Astrocyte of the cerebellum (primary cell): ENCODE measurements at places on chromosomes 13 and 19.

DNA sequence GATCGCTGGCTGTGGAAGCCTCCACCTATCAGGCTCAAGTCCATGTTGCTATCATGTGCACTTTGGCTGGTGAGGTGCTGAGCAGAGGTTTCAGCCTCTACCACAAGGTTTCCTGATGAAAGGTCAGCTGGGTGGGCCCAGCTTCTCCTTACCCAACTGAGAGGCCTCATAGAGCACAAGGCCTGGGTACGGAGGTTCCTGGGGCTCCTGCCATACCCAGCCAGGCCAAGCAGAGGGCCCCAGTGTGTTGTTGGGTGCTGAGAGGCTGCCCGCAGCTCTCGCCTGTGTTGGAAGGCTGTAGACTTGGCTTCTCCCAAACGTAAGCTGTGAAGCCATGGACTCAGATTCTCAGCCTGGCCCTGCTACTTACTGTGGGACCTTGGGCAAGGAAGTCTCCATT is 28.2 kb downstream of the ACTN4 start:
- DNase-seq: no peak

- no peak for DNase-seq
Measured at GRCh38 chr19:7861619-7862412, 12.4 kb downstream of the PRR36 start.

DNA sequence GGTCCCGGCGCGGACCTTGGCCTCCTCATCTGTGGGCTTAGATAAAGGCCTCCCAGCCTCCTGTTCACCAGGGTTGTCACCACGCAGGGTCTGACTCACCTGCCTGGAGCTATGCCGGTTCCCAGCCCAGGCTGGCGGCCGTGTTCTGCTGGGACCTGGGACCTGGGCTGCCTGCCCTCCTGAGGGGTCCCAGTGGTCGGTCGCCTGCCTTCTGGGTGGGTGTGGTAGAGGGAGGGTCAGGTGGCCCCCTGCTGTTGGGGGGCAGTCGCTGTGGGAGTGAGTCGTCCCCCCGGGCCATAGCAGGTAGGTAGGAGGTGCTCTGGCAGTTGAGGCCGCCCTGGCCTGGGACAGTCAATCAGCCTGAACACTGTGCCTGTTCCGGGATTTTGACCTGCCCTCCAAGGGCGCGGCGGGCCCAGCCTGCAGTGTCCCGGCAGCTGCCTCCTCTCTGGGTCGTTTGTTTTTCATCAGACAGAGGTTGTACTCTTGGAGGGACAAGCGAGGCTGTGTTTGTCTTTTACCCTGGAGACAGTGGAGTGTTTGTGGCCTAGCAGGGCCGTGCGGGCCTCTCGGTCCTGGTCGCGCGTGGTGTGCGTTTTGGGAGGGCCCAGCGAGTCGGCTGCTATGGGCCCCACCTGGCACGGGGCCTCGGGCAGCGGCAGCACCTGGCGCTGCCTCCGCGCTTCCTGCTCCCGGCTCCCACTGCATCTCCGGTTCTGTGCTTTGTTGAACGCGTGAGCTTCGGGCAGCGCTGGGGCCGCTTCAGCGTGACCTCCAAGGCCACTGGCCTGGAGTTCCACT is 2.6 kb downstream of the ADAT3 start:
- DNase-seq: no peak

DNA sequence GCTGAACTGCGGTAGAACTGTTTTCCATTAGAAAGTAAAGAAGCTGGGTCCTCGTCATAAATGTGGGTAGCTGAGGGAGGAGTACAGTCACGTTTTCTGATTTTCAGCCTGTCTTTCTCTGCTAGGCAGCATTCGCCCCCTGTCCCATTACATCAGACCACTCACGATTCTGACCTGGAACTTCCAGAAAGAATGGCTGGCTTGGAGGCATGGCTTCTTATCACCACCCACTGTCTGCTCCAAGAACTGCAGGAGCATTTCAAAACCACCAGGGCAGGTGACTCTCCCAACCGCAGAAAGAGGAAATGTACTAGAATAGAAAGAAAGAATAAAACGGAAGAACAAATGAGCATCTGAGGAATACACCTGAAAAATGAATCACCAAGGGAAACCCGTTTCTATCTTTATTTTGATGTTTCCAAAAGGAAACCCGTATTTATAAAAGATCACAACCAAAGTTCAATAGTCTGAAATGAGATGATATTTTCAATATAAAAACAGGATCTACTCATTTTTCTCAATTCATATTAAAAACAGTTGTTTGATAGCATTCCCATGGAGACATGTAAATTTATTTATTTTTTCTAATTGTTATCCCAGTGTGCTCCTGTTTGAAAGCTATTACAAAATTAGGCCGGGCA is 22.1 kb upstream of the POMP start:
- DNase-seq: peak; percentile 53

DNA sequence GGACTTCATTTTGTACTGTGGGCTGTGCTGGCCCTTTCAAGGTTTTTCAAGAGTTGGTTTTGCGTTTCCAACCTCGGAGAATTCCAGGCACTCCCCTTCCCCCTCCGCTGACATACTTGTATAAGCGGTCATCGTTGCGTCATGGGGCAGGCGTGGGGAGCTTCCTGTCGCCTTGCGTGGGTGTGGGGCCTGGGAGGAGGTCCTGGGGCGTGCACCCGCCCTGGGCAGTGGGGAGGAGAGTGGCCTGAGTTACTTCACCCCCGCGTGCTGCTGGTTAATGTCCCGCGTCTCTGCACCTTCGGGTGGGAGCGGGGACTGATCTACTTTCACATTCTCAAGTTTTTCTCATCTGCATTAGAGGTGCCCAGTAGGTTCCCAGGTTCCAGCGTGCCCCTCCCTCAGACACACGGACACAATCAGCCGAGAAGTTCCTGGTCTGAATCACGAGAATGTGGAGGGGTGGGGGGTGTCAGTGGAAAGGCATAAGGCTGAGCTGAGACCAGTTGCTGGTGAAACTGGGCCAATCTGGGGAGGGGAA is 4.1 kb downstream of the IER2 start:
- peak; percentile 69 for DNase-seq

GRCh38 chr19:33324628-33325027 is 22.3 kb upstream of the CEBPA start:
- DNase-seq: no peak

DNA sequence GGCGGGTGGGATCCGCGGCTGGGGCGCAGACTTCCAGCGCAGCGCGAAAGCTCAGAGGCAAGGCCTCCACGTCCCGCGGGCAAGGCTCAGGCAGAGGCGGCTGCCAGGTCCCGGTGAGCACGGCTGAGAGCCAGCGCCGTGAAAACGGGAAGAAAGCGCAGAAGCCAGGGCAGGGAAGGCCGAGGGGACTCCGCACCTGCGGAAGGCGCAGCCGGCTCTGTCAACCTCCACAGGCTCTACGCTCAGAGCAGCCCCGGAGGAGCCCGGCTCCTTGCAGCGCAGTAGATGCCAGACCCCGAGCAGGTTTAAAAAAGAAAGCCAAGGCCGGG is 131.0 kb downstream of the RNF17 start:
- DNase-seq: no peak

DNA sequence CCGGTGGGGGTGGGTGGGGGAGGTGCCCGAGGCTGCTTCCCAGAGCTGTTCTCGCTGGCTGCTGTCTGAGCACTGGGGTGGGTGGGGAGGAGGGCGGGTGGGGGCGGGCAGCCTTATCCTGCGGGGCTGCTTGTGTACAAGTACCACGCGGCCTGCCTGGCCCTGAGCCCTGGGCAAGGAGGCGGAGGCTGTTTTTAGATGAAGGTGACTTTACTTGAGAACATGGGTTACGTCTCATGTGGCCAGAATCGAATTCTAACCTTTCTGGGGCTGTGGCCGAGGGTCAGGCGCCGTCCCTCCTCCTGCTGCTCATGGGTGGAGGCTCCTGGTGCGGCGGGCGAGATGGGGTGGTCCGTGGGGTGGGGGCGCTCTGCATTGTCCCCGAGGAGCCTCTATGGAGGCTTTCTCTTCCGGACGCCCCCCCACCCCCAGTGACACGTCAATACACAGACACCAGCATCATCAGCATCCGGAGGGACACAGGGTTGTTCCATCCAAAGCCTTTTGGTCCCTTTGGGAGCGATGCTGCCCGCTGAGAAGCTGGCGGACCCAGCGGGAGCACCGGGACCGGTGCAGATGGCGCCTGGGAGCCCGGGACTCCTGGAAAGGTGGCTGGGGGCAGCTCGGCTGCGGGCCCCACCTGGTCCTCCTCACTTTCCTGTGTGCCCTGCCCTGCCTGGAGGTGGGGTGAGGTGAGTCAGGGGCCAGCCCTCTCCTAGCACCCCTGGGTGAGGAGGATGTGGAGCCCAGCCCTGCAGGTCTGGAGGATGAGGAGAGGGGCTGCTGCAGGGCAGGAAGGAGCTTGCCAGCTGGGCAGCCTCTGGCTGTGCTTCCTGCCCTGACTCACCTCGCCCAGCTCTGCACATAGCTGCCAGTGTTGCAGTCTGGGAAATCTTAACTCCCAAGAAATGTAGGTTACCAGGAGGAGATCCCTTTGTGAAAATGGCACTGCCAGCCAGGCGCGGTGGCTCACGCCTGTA is 3.4 kb downstream of the BSG start:
- no peak for DNase-seq

- no peak for DNase-seq
Measured at GRCh38 chr13:32804673-32805230, 211.5 kb upstream of the KL start.

DNA sequence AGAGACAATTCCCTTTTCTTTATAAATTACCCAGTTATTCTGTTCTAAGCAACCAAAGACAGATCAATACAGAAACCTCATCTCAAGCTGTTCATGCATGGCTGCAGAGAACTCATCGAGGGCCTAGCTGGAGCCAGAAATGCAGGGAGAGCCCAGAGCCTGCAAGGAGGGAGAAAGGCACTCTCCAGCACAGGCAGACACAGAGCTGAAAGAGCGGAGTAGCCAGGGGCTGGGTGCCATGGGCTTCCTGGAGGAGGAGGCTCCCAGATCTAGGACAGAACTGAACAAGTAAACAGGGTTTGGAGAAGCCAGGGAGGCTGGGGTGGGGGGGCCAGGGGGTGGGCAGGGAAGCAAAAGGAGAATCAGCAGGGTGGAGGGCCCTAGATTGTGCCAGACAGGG is 144.2 kb upstream of the ZNF507 start:
- no peak for DNase-seq

- DNase-seq: no peak
Measured at GRCh38 chr13:32468502-32469142, 40.7 kb upstream of the N4BP2L1 start.

DNA sequence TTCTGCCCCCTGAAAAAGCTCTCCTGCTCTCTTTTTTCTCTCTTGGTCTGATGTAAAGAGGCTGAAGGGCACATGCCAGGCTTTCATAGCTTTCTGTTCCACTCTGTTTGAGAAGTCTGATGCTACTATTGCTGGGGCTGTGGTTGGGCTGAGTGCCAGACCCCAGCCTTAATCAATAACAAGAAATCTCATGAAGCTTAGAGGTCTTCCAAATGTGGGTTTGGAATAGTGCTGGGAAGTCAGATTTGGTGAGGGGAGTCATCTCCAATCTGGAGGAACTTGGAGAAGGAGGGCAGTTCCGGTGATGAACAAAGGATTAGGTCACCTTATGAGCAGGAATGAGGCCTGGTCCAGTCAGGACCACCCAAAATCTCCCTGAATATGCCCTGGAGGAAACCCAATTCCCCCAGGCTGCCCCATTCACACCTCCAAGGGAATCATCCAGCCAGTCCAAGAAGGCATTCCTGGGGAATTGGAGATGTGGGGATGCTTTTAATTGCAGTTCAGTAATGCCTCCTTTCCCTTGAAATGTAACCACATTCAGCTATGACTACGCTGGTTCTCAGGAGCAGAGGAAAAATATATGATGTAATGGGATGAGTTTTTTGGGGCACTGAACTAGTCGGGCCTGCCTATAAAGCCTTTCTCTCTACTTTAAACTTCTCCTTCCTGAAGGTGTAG is 102.0 kb downstream of the STARD13 start:
- DNase-seq: no peak

DNA sequence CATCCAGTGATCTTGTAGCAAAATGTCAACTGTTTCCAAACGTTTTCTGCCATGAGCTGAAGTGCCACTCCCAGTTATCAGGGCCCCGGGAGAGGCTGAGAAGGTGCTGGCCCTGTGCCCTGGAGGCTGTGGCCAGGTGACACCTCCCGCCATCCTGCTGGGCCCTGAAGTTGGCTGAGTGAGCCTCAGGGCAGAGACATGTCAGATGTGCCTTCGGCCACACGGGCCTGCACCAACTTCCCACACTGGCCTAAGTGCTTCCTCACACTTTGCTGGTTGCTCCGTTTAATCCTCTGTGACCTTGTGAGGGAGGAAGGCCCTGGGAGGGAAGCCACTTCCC is 4.8 kb downstream of the ADPRHL1 start:
- DNase-seq: no peak

DNA sequence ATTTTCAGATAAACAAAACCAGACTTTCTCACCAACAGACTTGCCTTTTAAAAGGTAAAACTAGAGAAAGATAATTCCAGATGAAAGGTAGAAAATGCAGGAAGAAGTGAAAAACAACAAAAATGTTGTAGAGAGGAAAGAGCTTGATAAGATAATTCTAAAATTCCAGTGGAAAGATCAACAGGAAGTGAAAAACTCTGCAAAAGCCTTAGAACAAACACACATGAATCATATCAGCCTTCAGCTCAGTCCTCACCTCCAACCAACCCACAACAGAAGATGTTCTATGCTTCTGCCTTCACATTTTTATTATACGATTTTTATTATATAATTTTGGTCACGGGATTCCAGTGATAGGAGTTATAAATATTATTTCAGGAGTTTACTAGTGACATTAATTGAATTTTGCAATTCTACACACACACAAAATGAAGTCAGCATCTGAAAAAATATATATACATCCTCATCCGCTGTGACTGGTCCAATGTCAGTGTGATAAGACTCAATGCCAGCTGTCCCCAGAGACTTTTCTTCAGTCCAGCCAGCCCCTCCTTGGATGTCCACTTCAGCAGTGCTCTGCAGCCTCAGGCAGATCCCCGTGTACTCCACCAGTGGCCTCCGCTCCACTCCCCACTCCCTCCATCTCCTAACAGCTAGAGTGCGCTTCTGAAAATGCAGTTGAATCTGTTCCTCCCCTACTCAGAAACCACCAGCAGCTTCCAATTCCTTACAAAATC is 57.9 kb downstream of the GADD45B start:
- no peak for DNase-seq

GRCh38 chr19:51784109-51784785 is 10.7 kb upstream of the FPR3 start:
- no peak for DNase-seq

DNA sequence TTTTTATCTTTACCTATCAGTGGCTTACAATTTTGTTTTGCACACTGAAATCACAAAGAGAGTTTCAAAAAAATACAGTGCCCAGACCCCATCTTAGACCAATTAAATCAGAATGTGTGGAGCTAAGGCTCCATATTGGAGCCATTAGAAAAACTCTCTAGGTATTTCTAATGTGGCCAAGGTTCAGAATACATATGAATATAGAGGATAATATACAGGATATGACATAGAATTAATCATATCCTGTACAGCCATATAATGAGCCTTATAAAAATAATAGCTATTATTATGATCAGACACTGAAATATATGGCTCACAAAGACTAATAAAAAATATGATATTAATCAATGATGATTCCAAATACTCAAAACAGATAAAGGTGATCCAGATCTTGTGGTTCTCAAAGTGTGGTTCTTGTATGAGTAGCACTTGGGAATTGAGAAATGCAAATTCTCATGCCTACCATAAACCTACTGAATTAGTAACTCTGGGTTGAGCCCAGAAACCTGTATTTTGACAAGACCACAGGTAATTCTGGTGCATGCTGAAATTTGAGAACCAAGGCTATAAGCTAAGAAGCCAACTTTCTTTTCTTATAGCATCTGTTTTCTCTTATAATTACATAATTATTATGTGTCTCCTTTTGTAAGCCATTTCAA is 408.0 kb downstream of the DIAPH3 start:
- no peak for DNase-seq

GRCh38 chr13:40192858-40193257 is 473.6 kb downstream of the FOXO1 start:
- DNase-seq: no peak

GRCh38 chr13:90623318-90624011 is 724.0 kb upstream of the MIR17HG start:
- no peak for DNase-seq
